ENCODE measurements at places on chromosomes 6 and 20. TPM values are rescaled to one million over a fixed set of nuclear protein-coding genes. Genes with fewer than 3 reads are reported as not detected.

The BNIP5 gene
- not detected for total RNA-seq

DNA sequence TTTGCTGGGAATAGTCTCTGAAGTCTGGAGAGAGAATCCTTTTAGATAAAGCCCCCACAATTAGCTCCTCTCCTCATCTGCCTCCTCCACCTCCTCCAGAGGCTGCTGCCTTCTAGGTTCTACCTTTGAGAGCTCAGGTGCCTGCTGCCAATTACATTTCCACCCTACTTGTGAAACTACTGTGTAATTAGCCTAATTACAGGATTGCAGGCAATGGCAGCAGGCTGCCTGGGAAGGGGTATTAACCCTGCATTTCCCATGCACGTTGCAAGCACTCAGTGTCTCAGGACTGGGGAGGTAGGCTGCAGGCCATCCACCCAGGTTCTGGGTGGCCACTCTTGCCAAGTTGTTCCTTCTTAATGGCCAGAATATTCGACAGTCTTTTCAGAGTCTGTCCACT, 215.6 kb upstream of the ZNF217 start:
- no peak for DNase-seq
- H3K27ac ChIP-seq, result no peak overlapping the region
- no peaks in the 10 kb centered on the region for H3K36me3 ChIP-seq
- no peaks in the 10 kb centered on the region for H3K27me3 ChIP-seq

DNA sequence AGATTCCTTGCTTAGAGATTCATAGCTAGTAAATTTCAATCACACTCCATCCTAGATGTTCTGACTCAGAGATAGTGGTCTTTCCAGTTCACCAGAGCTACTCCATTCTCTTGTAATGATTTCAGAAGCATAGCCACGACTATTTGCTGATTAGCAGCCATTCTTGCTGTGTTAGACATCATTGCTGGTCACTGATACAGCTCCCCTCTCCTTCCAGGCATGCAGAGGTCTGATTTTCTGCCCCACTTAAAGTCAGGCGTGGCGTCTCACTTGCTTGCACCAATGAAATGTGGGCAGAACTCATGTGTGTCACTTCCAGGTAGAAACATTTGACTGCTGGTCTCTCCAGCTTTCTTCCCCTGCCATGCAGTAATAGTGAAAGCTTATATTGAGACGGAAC, 168.9 kb upstream of the JARID2 start:
- H3K4me1 ChIP-seq, result no peaks in the 10 kb centered on the region
- no peaks in the 10 kb centered on the region for H3K36me3 ChIP-seq
- H3K27ac ChIP-seq, result no peak overlapping the region
- peaks cover 2% of the 10 kb centered on the region for H3K27me3 ChIP-seq

DNA sequence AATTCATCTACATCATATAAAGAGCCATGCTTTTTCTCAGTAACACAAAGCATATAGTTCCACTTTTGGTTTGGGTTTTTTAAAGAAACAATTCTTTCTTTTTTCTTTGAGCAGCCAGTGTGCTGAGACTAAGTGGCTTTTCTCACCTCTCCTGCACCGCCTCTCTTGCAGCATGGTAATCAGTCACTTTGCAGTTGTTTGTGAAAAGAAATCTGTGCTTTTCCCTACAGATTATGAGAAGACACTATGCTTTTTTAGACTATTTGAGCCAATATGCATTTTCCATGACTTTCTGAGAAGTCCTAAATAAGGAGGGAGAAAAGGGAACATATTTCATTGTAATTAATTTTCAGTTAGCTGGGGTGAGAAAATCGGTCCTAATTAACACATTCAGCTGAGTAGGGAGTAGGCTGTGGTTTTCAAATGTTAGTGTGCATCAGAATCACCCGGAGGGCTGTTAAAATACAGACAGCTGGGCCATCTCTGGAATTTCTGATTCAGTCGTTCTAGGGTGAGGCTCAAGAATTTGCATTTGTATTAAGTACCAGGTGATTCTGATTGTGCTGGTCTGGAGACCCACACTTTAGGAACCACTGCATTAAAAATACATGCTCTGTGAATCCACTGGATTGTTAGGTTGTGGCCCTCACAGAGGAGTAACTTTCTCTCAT, 155.2 kb downstream of the TINAG start:
- no peaks in the 10 kb centered on the region for H3K4me1 ChIP-seq
- no peak for DNase-seq
- H3K36me3 ChIP-seq, result peaks cover 1% of the 10 kb centered on the region
- no peak overlapping the region for H3K4me3 ChIP-seq
- no peak overlapping the region for H3K27ac ChIP-seq

GRCh38 chr20:53434662-53435061, 159.0 kb downstream of the ZNF217 start:
- no peak overlapping the region for H3K4me3 ChIP-seq
- no peaks in the 10 kb centered on the region for H3K4me1 ChIP-seq
- no peak overlapping the region for H3K27ac ChIP-seq
- H3K36me3 ChIP-seq, result no peaks in the 10 kb centered on the region

- H3K27me3 ChIP-seq, result peaks cover 20% of the 10 kb centered on the region
- no peak overlapping the region for H3K27ac ChIP-seq
- no peaks in the 10 kb centered on the region for H3K36me3 ChIP-seq
- H3K4me3 ChIP-seq, result no peak overlapping the region
- no peaks in the 10 kb centered on the region for H3K4me1 ChIP-seq
These were observed 25.5 kb downstream of the NPEPL1 start for GRCh38 chr20:58718121-58718563.

The GLP1R gene
- total RNA-seq, result not detected

GRCh38 chr6:15363164-15363522, 117.3 kb downstream of the JARID2 start:
- DNase-seq, result no peak
- peaks cover 37% of the 10 kb centered on the region for H3K4me1 ChIP-seq
- no peak overlapping the region for H3K27ac ChIP-seq
- no peaks in the 10 kb centered on the region for H3K27me3 ChIP-seq
- H3K4me3 ChIP-seq, result no peak overlapping the region

- peak; percentile 17 for DNase-seq
- H3K4me3 ChIP-seq, result no peak overlapping the region
- peaks cover 62% of the 10 kb centered on the region for H3K27me3 ChIP-seq
- H3K36me3 ChIP-seq, result no peaks in the 10 kb centered on the region
These were observed 48.7 kb upstream of the FAM83D start for GRCh38 chr20:38877483-38877882.

Data from chondrocyte (in vitro differentiated cells).